Thymus (tissue), 14 donors: ENCODE measurements at places on chromosomes 1 and 21. TPM values are rescaled to one million over a fixed set of nuclear protein-coding genes. Genes with fewer than 3 reads are reported as not detected.

The BATF3 gene
- 21.6 TPM for total RNA-seq

The TNFRSF1B gene
- 19.1 TPM for total RNA-seq

The CD101 gene
- total RNA-seq = 3.8 TPM

The MYOG gene
- total RNA-seq = 7.8 TPM

DNA sequence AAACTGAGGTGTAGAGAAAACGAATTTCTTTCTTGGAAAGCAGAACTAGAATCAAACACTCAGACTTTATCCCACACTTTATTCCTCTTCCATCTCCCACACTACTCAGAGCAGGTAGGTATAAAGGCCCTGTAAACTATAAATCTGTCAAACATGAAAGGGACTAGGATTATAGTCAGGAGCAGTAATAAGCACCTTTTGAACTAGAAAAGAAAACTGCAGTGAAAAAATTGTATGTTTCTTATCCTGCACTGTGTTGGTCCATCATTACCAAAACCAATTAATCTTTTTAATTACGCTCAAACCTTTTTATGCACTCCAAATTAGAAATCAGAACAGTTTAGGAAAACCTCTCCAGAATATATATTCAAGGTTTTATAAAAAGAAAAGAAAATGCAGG, 47.6 kb downstream of the LPAR3 start:
- no peaks in the 10 kb centered on the region for H3K36me3 ChIP-seq
- H3K27me3 ChIP-seq = no peaks in the 10 kb centered on the region
- H3K4me1 ChIP-seq = peaks cover 12% of the 10 kb centered on the region
- DNase-seq = no peak
- H3K4me3 ChIP-seq = no peak overlapping the region
- H3K27ac ChIP-seq = no peak overlapping the region

GRCh38 chr1:167223144-167224103, 2.7 kb downstream of the POU2F1 start:
- no peaks in the 10 kb centered on the region for H3K36me3 ChIP-seq
- peaks cover 12% of the 10 kb centered on the region for H3K4me1 ChIP-seq
- no peak overlapping the region for H3K27ac ChIP-seq
- H3K4me3 ChIP-seq = no peak overlapping the region
- no peak for DNase-seq

- H3K4me3 ChIP-seq = no peak overlapping the region
- H3K4me1 ChIP-seq = peaks cover 5% of the 10 kb centered on the region
- H3K27ac ChIP-seq = no peak overlapping the region
- no peaks in the 10 kb centered on the region for H3K36me3 ChIP-seq
- no peak for DNase-seq
Observed at GRCh38 chr1:172895761-172896160, 155.0 kb downstream of the TNFSF18 start.

DNA sequence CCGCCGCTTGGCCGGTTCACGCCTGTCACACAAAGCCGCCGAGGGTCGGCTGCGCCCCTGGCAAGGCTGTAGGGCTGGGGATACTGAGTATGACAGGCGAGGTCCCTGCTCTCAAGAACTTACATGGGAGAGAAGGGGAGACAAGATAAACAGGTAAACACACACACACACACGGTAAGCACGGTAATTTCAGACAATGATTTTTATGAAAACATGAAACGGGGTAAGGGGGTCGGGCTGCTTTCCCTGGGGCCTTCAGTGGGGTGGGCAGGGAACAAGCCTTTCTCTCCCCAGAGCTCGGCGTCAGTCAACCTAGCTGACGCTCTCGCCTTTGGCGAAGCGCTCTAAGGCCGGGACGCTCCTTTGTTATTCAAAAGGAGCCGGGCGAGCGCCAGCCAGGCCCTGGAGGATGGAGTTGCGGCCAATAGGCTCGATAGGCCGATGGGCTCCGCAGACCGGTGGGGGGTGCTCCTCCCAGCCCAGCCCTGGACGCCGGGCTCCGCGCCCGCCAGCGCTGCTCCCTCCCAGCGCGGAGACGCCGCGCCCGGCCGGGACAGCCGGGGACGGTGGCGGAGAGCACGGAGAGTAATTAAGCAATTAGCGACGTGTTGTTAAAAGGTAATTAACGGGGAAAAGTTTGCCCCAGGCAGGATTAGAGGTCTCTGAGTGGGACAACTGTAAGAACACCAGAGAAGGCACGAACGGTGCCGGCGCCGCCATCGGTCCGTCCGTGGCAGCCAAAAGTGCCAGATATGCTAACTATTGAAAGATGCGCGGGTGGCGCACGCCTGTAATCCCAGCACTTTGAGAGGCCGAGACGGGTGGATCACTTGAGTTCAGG, 950 bp upstream of the INKA2 start:
- peaks cover 50% of the 10 kb centered on the region for H3K4me1 ChIP-seq
- no peak for DNase-seq
- H3K4me3 ChIP-seq = peak overlapping the region; percentile 74
- H3K27me3 ChIP-seq = peaks cover 40% of the 10 kb centered on the region
- H3K36me3 ChIP-seq = no peaks in the 10 kb centered on the region

DNA sequence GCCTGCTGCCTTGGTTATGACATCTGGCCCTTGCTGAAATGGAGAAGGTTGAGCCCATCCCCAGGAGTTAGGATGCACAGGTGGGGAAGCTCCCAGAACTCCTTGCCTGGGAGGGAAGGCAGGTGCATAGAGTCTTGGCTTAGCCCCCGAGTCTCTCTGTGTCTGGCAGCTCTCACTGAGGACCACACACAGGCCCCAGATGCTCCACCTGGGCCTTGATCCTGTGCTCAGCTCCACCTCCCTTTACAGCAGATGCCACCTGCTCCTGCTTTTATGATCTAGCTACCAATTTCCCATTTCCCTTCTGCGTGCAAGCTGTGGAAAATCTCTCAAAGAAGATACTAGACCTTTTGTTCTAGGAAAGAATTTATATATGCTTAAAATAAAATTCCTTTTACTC, 28.8 kb upstream of the KCNJ6 start:
- DNase-seq = no peak
- H3K36me3 ChIP-seq = no peaks in the 10 kb centered on the region

- no peaks in the 10 kb centered on the region for H3K36me3 ChIP-seq
- no peaks in the 10 kb centered on the region for H3K4me1 ChIP-seq
- no peaks in the 10 kb centered on the region for H3K27me3 ChIP-seq
- H3K4me3 ChIP-seq = no peak overlapping the region
- no peak for DNase-seq
- H3K27ac ChIP-seq = no peak overlapping the region
Observed at GRCh38 chr1:7409278-7409677, 361.8 kb upstream of the VAMP3 start.

- H3K27ac ChIP-seq = peak overlapping the region; percentile 8
- peak; percentile 49 for DNase-seq
- H3K4me1 ChIP-seq = peaks cover 9% of the 10 kb centered on the region
- peak overlapping the region; percentile 42 for H3K4me3 ChIP-seq
- no peaks in the 10 kb centered on the region for H3K36me3 ChIP-seq
- no peaks in the 10 kb centered on the region for H3K27me3 ChIP-seq
Observed at GRCh38 chr1:244918421-244919319, 54.3 kb upstream of the HNRNPU start.

DNA sequence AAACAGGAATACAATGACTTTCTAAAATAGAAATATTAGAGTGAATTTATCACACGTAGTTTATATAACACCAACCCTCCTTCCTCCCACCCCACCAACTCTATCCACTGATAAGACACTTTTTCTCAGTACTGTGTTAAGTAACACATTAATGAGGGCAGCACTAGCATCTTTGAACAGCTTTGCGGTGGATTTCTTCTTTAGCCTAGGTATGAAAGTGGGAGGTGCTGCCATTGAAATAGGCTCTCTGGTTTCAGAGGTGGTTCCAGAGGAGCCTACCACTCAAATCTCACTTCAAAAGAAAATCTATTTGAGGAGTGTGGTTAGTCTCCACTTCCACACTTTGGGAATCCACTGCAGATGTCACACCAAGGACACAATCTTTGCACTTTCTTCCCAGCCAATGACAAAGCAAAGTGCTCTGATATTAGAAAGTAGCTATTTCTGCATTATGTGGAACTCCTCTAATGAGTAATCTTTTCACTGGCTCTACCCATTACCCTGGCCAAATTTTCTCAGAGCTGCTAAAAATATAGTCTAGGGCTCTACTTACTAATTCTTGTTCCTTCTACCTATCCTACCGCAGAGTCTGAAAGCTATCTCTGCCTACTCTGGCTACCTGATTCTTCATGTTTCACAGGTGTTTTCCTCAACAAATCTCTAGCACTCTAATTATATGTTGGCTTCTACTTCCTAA, 1667.8 kb downstream of the MRPL39 start:
- no peak for DNase-seq
- H3K27ac ChIP-seq = no peak overlapping the region
- H3K4me3 ChIP-seq = no peak overlapping the region
- no peaks in the 10 kb centered on the region for H3K4me1 ChIP-seq

DNA sequence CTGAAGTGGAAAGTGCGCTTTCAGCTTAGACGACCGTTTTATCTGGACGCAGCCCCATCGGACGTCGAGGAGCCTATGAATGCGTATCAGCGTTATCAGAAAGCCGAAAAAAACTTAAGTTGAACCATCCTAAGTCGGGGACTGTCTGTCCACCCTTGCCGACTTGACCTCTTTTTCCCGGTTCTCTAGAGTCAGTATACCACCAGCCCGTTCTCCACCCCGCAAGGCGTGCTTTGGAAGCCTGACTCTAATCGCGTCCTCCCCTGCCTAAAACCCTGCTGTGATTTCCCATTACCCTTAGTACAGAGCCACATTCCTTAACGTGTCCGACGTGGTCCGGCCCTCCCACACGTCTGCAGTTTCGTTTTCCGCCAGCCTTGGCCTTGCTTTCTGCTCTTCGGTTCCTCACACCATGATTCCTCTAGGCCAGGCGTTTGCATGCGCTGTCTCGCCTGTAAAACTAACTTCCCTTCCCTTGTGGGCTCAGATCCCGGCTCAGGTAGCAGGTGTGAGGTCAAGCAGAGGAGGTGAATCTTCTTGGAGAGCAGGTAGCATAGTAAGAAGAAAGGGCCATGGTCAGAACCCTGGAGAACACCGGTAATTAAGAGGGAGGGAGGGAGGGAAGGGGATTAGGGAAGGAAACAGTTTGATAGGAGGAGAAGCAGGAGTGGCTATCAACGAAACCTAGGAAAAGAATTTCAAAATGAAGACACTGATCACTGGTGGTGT, 865 bp downstream of the ADPRS start:
- DNase-seq = no peak
- peaks cover 35% of the 10 kb centered on the region for H3K36me3 ChIP-seq
- H3K27ac ChIP-seq = peak overlapping the region; percentile 49

GRCh38 chr21:15264084-15264665, 199.4 kb upstream of the NRIP1 start:
- H3K4me3 ChIP-seq = no peak overlapping the region
- no peaks in the 10 kb centered on the region for H3K27me3 ChIP-seq
- H3K27ac ChIP-seq = no peak overlapping the region
- no peaks in the 10 kb centered on the region for H3K4me1 ChIP-seq
- H3K36me3 ChIP-seq = no peaks in the 10 kb centered on the region
- no peak for DNase-seq

DNA sequence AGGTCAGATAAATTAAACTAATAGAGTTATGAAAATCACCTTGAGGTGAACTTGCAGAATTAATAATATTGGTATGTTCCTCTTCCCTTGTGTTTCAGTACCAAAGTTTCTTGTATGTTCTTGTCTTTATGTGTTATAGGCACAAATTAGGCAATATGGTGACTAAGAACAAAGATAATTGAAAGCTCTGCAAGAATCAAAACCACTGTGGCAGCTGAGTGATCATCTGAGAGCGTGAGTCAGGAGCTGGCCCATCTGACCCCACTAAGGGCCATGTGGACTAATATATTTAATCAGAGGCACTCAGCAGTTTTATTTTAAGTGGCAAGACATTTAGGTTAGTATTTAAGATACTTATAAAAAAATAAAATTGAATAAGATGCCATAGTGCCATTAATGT, 12.8 kb upstream of the CASQ2 start:
- DNase-seq = no peak
- no peaks in the 10 kb centered on the region for H3K4me1 ChIP-seq
- H3K27me3 ChIP-seq = no peaks in the 10 kb centered on the region
- H3K27ac ChIP-seq = no peak overlapping the region
- H3K36me3 ChIP-seq = no peaks in the 10 kb centered on the region

DNA sequence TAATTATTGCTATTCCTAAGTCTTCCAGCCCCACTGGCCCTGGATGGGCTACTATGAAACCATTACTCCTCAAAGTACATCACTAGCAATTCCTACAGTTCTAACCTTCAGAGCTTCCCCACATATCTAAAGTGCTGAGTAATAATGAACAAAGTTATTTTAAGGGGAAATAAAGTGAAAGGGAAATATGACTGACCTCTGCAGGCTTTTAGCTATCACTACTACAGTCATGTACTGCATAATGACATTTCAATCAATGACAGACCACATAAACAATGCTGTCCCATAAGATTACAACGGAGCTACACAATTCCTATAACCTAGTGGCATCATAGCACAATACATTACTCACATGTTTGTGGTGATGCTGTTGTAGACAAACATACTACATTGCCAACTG, 32.5 kb upstream of the ASPM start:
- no peaks in the 10 kb centered on the region for H3K4me1 ChIP-seq
- no peaks in the 10 kb centered on the region for H3K27me3 ChIP-seq
- DNase-seq = no peak
- H3K27ac ChIP-seq = no peak overlapping the region

- no peak for DNase-seq
- H3K27me3 ChIP-seq = no peaks in the 10 kb centered on the region
- no peak overlapping the region for H3K27ac ChIP-seq
- no peak overlapping the region for H3K4me3 ChIP-seq
- H3K4me1 ChIP-seq = no peaks in the 10 kb centered on the region
Observed at GRCh38 chr1:119225831-119226230, 85.4 kb upstream of the WARS2 start.

DNA sequence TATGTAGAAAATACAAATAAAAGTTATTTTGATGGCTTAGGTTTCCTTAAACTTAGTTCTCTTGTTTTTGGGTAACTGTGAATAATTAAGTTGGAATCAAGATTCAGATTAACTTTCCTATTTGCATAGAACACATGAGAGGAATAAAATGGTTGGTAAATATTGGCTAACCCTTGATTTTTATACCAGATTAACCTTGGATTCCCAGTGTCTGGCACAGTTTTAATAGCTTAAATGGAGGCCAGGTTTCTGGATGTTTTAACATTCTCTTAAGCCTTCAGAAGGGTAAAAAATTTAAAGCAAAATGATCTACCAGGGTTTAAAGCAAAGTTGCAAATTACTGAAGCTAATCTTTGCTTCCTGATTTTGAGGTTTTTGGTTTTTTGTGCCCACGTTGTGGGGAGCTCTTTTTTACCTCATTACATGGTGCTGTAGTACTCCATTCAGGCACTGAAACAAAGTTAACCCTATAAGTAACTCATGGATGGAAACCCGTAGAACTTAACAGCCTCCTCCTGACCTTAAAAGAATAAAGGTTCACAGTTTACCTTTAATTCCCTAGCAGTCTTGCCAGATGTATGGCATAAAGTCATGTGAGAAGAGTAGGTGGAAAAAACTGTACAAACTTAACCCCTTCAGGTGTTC, 8.4 kb upstream of the SPATA1 start:
- H3K27ac ChIP-seq = no peak overlapping the region
- peaks cover 21% of the 10 kb centered on the region for H3K36me3 ChIP-seq
- no peaks in the 10 kb centered on the region for H3K4me1 ChIP-seq
- no peak for DNase-seq
- H3K4me3 ChIP-seq = no peak overlapping the region

GRCh38 chr21:42315296-42315891, at the start of gene TFF3:
Gene TFF3 (minus strand): TSS chr21:42315409. CDS start chr21:42315374, 35 bp downstream.
- H3K4me3 ChIP-seq = no peak within 1 kb of the TSS
- no peaks in the 10 kb centered on the region for H3K36me3 ChIP-seq
- peaks cover 7% of the 10 kb centered on the region for H3K4me1 ChIP-seq
- no peak within 1 kb of the TSS for H3K27ac ChIP-seq

GRCh38 chr21:36859744-36860501, 106.5 kb downstream of the HLCS start:
- H3K27ac ChIP-seq = no peak overlapping the region
- H3K4me1 ChIP-seq = no peaks in the 10 kb centered on the region
- no peaks in the 10 kb centered on the region for H3K27me3 ChIP-seq
- no peak for DNase-seq
- no peaks in the 10 kb centered on the region for H3K36me3 ChIP-seq
